ENCODE measurements at places on chromosomes 7 and 10.

GRCh38 chr7:49287653-49288052 lies 363.3 kb downstream of the CDC14C start:
- no peak for DNase-seq

- DNase-seq: peak; percentile 69
Measured at GRCh38 chr10:75772153-75772887, 340.9 kb downstream of the LRMDA start.

DNA sequence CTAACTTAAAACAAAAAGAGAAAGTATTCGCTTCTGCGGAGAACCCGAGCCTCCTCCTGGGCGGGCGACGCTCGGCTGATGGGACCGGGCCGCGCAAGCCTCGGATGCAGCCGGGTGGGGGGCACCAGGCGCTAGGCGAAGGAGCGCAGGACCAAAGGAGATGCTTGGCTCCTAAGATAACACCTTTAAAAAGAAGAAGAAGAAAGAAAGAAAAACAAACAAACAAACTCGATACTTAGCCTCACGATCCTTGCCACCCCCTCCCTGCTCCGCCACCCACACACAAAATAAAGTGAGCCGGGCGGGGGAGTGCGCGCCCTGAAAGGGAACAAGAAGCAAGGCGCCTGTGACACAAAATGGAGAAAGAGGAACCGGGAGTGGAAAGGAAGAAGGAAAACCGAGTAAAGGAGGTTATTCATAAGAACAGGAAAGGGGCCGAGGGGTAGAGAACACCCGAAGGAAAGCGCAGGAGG lies 34.0 kb upstream of the EBLN1 start:
- peak; percentile 91 for DNase-seq

DNA sequence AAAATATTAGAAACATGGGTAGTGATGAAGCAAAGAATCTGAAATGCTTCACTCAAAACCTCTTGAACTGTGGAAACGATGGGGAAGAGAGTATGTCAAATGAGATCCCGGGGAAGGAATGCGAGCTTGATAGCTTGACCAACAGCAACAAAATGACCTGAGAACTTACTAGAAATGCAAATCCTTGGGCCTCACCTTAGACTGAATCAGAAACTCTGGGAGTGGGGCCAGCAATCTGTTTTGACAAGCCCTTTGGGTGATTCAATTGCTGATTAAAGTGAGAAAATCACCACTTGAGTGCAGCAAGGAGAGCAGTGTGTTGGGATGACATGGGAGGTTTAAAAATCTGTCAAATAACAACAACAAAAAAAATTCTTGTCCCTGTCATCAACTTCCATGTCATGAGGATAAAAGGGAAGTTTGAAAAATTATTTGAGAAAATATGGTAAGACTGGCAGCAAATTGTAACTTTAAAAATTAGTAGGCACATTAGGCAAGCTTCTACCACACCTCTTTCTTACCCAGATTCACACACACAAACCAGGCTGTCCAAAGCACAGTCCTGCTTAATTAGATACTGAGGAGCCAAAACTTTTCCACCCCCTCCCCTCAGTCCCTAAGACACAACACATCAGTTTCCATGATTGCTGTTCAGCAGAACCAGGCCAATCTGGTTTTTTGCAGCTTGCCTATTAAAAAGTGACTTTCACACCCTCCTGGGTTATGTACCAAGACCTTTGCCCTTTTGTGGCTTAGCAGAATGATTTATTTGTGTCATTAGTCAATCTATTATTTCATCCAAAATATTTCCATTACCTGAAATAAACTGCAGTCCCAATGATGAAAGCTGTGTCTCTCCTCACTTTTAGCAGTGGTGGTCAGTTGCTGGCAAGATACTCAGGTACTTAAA lies 15.6 kb downstream of the CALCR start:
- no peak for DNase-seq

DNA sequence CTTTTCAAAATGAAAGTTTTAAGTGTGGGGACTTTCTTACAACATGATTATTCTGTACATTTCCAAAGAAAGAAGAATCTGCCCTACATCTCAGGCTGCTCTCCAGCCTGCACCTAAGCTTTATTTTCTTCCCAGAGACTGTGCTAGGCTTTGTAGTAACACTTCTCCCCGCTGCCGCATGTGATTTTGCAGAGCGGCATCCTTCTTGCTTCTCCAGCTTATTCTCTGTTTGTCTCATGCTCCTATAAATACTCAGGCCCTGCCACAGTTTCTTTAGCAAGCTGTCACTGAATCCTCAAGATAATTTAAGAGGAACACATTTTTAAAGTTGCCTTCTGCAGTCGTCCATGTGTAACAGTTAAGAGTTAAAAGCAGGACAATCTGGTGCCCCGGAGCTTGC lies 53.5 kb downstream of the INSYN2A start:
- DNase-seq: no peak

- no peak for DNase-seq
Measured at GRCh38 chr10:118809357-118810220, 54.8 kb upstream of the CACUL1 start.

DNA sequence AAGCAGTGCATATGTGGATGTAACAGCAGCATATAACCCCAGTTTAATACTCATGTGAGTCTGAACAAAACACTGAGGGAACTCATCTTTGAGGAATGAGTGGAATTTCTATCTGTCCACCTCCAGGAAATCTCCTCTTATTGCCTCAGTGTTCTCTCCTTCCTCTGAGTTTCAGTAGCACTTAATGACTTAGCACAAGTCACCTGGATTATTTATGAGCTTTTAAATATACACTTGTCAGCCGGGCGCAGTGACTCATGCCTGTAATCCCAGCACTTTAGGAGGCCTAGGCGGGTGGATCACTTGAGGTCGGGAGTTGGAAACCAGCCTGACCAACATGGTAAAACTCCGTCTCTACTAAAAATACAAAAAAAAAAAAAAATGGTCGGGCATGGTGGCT lies 4.3 kb downstream of the LRRC20 start:
- DNase-seq: no peak

GRCh38 chr7:136894789-136895188 lies 26.3 kb downstream of the CHRM2 start:
- no peak for DNase-seq

DNA sequence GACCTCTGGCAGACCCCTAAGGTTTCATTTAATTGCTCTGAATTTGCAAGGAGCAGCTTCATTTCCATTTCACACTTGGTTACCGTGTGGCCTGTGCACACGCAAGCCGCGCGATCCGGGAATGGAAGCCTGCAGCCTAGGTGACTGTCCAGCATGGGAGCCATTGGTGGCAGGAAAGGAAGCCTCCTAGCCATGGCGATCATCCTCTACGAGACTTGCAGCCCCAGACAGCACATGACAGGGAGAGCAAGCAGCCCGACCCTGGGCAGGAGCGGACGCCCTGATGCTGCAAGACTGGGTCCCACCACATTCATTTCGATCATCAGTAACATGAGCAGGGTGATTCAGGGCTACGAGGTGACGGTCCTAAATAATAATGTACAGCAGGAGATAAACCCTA lies 33.9 kb downstream of the C10orf143 start:
- no peak for DNase-seq

GRCh38 chr10:43372765-43373361 lies 1.4 kb downstream of the FXYD4 start:
- no peak for DNase-seq

DNA sequence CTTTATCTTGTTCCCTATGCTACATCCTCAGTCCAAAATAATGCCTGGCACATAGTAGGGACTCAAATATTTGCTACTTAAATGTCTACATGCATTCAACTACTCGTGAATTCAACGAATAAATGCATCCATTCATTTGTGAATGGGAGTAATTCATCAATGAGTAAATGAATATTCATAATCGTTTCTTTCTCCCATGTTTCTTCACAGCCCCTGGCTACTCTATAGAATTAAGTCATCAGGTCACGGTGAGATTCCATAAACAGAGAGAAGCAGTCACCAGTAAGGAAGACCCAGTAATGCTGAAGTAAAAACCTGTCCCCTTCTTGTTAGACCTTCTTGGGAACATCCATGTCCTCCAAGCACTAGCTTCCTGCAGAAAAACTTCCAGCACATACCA lies 48.4 kb downstream of the ATE1 start:
- DNase-seq: no peak

DNA sequence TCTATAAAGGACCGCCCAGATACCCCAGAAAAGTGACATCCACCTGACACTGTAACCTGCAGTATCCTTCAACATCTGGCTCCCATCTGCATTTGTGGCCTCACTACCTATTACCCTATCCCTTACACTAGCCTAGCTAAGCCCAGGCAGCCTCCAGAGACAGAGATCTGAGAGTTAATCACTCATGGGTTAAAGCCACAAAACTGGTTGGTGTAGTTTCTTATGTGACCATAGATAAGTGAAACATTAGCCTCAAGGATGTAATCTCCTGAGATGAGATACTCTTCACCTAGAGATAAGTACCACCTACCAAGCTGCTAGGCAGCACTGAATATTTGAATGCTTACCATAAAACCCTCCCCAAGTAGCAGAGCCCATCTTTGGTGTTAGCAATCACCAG lies 35.4 kb downstream of the CTTNBP2 start:
- DNase-seq: peak; percentile 20

All from activated CD4-positive, alpha-beta T cell treated with anti-CD3 and anti-CD28 coated beads, Interleukin-2, amount 10 ng/mL, durations not matched to agents 24 days and 14 days (primary cell).